ENCODE measurements at places on chromosomes 5 and 9. TPM values are rescaled to one million over a fixed set of nuclear protein-coding genes. Genes with fewer than 3 reads are reported as not detected.

CCDC192 gene
- not detected for total RNA-seq

COL5A1 gene
- 5.7 TPM for total RNA-seq

ZBED3 gene
- total RNA-seq = 38.8 TPM

DNA sequence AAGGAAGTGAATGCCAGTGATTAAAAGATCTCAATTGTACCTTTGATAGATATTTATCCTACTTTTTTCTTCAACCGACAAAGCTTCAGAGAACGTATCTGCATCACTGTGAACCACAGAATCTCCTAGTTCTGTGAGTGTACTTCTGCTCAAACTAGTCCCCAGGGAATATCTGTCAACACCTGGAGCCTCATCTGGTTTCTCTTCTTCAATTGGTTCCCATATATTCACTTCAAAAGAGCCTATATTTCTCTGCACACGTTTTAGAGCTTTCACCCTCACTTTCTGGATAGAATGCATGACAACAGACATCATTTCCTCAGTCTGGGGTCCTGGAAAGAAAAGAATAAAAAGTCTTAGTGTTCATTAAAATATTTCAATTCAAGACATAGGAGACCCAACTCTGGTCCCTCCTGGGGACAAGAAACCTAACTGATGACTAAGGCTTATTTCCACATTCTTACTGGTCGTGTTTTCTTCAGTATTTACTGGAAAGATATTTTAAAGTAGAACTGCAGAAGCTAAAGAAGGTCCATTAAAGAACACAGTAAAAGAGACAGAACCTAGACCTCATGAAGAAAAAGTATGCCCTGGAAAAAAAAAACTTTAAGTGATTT is 64.3 kb downstream of the CPLANE1 start:
- no peaks in the 10 kb centered on the region for H3K36me3 ChIP-seq
- H3K4me3 ChIP-seq = no peak overlapping the region
- no peak for DNase-seq
- no peak overlapping the region for H3K27ac ChIP-seq
- H3K27me3 ChIP-seq = no peaks in the 10 kb centered on the region

GRCh38 chr5:80177236-80177635 is 78.6 kb downstream of the SERINC5 start:
- no peaks in the 10 kb centered on the region for H3K27me3 ChIP-seq
- H3K4me1 ChIP-seq = peaks cover 38% of the 10 kb centered on the region
- peak overlapping the region; percentile 59 for H3K27ac ChIP-seq

DNA sequence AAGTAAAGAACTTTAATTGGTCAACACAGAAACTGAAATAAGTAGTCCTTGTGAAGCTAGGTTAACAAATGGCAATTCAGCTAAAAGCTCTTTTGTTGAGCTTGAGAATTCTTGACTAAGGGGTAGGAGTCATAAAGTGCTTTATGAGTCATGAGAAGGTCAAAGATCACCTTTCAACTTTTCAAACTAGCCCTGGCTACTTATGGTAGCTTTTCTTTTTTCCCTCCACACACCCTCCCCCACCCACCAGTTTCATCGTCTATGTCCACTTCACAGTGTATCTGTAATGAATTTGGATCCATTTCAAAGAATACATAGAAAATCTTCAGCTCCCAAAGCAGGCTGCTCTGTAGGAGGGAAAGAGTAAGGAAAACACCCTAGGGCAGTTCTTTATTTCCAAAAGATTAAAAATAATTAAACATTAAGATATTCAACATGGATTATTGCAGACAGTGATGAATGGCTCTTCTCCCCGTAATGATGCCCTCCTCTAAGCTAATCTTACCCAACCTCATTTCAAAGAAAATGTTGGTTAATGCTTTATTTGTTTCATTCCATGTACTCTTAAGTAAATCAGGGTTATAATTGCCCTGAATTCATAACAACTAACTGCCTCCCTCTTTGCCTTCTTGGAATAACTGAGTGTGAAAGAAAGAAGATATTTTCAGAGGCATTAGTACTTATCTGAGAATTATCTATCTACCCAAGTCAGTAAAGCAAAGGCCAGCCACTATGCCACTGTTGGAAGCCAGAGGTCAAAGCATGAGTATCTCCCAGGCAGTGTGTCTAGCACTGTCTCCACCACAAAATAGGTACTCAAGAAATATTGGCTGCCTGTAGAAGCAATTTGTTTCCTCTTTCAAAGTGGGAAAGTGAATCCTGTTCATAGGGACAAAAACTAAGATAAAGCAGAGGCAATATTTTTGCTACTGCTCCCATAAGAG is 290.6 kb downstream of the PIK3R1 start:
- no peaks in the 10 kb centered on the region for H3K36me3 ChIP-seq
- peak overlapping the region; percentile 48 for H3K27ac ChIP-seq
- no peak overlapping the region for H3K4me3 ChIP-seq
- peak; percentile 77 for DNase-seq

DNA sequence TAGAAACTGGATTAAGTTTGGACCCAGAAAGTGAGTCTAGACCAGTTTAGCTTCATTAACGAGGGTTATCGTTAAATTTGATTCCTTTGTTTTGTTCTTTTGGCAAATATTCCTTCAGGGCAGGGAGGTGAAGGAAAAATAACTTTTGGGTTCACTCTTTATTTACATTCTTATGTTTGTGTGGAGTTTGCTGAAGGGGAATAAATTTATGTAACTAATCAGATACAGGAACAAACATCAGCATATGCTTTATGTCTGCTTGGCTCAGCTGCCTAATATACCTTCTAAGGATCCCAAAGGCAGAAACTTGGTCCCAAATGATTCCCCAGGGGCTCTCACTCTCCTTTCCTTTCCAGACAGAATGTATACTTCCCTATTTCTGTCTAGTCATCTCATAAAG is 132.4 kb downstream of the MCTP1 start:
- H3K36me3 ChIP-seq = no peaks in the 10 kb centered on the region
- no peaks in the 10 kb centered on the region for H3K27me3 ChIP-seq
- H3K4me3 ChIP-seq = no peak overlapping the region
- no peak overlapping the region for H3K27ac ChIP-seq
- DNase-seq = no peak
- peaks cover 6% of the 10 kb centered on the region for H3K4me1 ChIP-seq

DNA sequence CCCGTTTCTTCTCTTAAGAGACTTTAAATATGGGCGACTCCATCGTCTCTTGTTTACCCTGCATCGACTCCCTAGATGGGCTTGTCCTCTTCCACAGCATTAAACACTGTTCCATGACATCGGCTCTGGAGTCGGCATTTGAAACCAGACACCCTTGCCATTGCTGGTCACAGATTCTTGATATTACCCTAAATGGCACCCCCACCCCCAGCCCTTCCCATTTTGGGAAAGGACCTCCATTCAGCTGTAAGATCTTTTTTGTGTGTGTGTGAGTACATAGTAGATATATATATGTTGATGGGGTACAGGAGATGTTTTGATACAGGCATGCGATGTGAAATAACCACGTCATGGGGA is 51.1 kb upstream of the SH3PXD2B start:
- no peaks in the 10 kb centered on the region for H3K36me3 ChIP-seq
- H3K27ac ChIP-seq = no peak overlapping the region

DNA sequence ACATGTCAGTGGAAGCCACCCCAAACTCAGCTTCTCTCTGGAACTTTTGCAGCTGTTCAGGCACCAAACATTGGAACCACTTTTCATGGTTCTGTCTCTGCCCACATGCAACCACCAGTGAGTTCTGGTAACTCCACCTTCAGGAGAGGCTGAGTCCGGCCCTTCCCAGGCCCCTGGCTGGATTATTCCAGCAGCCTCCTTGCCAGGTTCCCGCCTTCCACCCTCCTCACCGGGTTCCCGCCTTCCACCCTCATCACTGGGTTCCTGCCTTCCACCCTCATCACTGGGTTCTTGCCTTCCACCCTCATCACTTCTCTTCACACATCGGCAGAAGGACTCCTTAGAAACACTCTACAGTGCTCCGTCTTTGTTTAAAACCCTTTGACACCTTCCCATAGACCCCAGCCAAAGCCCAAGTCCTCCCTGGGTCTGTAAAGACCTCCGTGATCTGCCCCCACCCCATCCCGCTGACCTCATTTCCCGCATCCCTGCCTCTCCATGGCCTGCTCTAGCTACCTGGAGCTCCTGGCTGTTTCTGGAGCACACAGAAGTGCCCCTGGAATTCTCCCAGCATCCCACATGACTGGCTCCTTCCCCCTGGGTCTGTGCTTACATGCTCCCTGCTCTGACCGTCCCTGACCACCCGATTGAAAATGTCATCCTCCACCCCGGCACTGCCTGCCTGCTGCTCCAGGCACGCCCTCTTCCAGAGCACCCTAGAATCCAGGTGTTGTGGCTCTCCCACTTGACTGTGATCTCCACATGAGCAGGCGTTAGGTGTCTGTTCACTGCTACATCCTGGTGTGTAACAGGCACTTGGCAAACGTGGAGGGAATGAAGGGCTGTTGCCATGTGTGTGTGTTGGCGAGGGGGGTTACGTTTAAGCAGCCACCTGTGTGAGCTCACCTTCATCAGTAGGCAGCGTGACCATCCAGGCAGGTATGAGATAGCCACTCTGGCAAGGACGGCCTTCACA is 17.7 kb downstream of the ROPN1L start:
- no peaks in the 10 kb centered on the region for H3K27me3 ChIP-seq
- H3K27ac ChIP-seq = peak overlapping the region; percentile 33
- H3K4me3 ChIP-seq = no peak overlapping the region
- no peaks in the 10 kb centered on the region for H3K36me3 ChIP-seq
- no peak for DNase-seq

DNA sequence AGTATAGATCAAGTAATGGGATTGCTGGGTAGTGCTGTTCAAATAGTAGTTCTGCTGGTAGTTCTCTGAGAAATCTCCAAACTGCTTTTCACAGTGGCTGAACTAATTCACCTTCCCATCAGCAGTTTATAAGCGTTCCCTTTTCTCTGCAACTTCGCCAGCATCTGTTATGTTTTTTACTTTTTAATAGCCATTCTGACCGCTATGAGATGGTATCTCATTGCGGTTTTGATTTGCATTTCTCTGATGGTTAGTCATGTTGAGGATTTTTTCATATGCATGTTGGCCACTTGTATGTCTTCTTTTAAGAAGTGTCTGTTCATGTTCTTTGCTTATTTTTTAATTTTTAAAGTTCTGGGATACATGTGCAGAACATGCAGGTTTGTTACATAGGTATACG is 279.2 kb upstream of the NREP start:
- no peak overlapping the region for H3K4me3 ChIP-seq
- H3K36me3 ChIP-seq = no peaks in the 10 kb centered on the region
- H3K27me3 ChIP-seq = no peaks in the 10 kb centered on the region
- H3K4me1 ChIP-seq = no peaks in the 10 kb centered on the region
- H3K27ac ChIP-seq = no peak overlapping the region

GRCh38 chr9:32502464-32502863 is 23.5 kb downstream of the RIGI start:
- no peaks in the 10 kb centered on the region for H3K27me3 ChIP-seq
- DNase-seq = no peak
- H3K4me1 ChIP-seq = no peaks in the 10 kb centered on the region
- no peaks in the 10 kb centered on the region for H3K36me3 ChIP-seq
- H3K27ac ChIP-seq = peak overlapping the region; percentile 46

- no peaks in the 10 kb centered on the region for H3K27me3 ChIP-seq
- H3K4me1 ChIP-seq = no peaks in the 10 kb centered on the region
- no peak for DNase-seq
Observed at GRCh38 chr5:44821164-44821563, 12.4 kb downstream of the MRPS30 start.

- H3K27me3 ChIP-seq = no peaks in the 10 kb centered on the region
- no peak for DNase-seq
- peak overlapping the region; percentile 100 for H3K4me3 ChIP-seq
- H3K27ac ChIP-seq = peak overlapping the region; percentile 42
Observed at GRCh38 chr5:61329550-61330128, 2.4 kb upstream of the ZSWIM6 start.

GRCh38 chr9:110282018-110282738 is 25.9 kb upstream of the TXN start:
- H3K36me3 ChIP-seq = no peaks in the 10 kb centered on the region
- no peaks in the 10 kb centered on the region for H3K27me3 ChIP-seq
- peaks cover 40% of the 10 kb centered on the region for H3K4me1 ChIP-seq
- no peak overlapping the region for H3K27ac ChIP-seq

DNA sequence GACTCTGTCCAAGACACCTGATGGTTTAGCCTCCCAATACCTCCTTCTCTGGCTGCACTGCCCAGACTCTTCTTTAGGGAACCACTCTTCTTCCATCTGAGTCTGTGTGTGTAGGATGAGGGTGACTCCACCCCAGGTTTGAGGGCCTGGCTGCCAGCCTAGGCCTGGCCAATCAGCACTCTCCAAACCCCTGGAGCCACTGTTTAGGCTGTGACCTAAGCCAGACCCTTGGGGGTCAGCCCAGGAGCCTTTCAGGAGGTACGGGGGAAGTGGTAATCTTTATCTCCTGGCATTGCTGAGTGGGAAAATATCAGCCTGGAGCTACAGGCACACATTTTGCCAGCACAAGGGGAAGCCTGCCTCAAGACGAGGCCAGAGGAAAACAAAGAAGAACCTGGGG is 6.2 kb upstream of the ERGIC1 start:
- H3K4me3 ChIP-seq = no peak overlapping the region
- H3K27me3 ChIP-seq = no peaks in the 10 kb centered on the region
- peak overlapping the region; percentile 71 for H3K27ac ChIP-seq
- no peak for DNase-seq

DNA sequence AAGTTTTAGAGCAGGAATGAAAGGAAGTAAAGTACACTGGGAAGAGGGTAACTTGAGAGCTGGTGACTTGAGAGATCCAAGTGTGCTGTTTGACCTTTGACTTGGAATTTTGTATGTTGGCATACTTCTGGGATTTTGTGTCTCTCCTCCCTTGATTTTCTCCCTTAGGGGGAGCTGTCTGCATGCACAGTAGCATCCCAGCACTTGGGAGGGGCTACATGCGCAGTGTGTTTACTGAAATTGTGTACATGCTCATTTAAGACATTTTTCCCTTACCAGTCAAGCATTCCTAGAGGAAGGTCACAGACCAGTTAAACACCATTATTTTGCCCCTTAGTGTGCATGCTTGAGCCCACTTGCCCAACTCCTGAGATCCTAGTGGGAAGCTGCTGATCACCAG is 120.1 kb downstream of the ZNF622 start:
- no peaks in the 10 kb centered on the region for H3K4me1 ChIP-seq
- no peak overlapping the region for H3K27ac ChIP-seq
- peak; percentile 6 for DNase-seq
- H3K36me3 ChIP-seq = no peaks in the 10 kb centered on the region

- H3K4me3 ChIP-seq = no peak overlapping the region
- H3K4me1 ChIP-seq = no peaks in the 10 kb centered on the region
- no peaks in the 10 kb centered on the region for H3K36me3 ChIP-seq
- H3K27me3 ChIP-seq = no peaks in the 10 kb centered on the region
- DNase-seq = no peak
- H3K27ac ChIP-seq = no peak overlapping the region
Observed at GRCh38 chr5:82011761-82012160, 39.9 kb downstream of the ATG10 start.

Measured in Caco-2 (cell line).